ENCODE measurements at places on chromosomes 4 and X.

GRCh38 chr4:147735413-147736301 is 3.8 kb downstream of the ARHGAP10 start:
- no peak for DNase-seq

GRCh38 chrX:106672527-106672926 is 54.0 kb upstream of the RNF128 start:
- DNase-seq = no peak

- no peak for DNase-seq
These were observed 285.6 kb downstream of the SHOX start for GRCh38 chrX:916230-916599.

GRCh38 chr4:100782356-100782755 is 264.5 kb upstream of the EMCN start:
- DNase-seq = no peak

- peak; percentile 85 for DNase-seq
These were observed 14.7 kb downstream of the SORCS2 start for GRCh38 chr4:7206911-7207567.
